ENCODE measurements at places on chromosomes 5 and 9.

- DNase-seq, result no peak
These were observed 52.3 kb downstream of the CAST start for GRCh38 chr5:96714450-96714849.

- DNase-seq, result no peak
These were observed 127.5 kb downstream of the FRMD3 start for GRCh38 chr9:83410701-83411100.

GRCh38 chr5:136560126-136560525 is 194.8 kb upstream of the TRPC7 start:
- DNase-seq, result no peak

DNA sequence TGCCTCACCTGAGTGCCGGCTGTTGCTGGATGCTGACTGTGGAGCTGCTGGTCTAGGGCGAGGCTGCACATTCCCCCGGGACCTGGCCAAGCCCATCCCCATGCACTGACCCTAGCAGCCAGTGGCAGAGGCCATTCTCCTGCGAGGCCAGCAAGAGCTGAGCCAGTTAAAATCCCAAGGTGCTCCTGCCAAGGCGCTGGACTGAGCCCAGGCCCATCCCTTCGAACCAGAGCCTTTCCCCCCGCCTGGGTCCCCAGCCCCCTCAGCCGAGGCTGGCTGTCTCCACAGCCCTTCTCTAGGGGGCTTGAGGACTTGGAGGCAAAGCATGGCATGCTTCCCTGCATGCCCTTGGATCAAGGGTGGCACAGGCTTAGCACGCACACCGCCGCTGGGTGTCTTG is 1.6 kb downstream of the ADAMTSL2 start:
- DNase-seq, result no peak

DNA sequence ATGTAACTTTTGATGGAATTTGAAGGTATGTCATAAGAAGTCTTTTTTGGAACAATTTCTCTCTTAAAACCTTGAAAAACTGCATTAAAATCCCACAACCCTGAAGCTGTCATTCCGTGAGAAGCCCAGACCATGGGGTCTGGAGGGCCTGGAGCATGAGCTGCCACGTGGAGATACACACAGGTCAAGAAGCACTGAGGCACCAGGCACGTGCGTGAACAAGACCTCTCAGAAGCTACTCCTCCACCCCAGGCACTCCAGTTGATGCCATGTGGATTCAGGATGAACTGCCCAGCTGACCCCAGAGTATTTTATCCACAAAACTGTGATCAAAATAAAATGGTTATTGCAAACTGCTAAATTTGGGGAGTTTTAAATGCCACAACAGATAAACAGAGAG is 227.5 kb upstream of the BRINP1 start:
- DNase-seq, result no peak

DNA sequence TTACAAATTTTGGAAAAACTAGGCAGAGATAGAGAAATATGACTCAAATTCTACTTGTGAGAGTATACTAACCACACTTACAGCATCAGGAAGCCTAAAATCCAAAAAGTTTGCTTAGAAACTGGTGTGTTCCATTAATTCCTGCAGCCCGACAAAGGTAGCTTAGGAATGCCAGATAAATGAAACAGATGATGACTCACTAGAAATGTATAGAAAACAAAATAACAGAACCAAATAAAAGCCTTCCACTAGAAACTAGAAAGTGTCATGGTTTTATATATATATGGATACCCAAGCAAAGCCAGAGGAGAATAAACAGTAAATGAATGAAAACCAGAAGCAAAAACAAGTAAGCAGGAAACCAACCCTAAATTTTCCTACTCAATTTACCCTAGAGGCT is 272.2 kb upstream of the PRDM9 start:
- DNase-seq, result no peak

GRCh38 chr5:169881702-169882303 is 98.5 kb downstream of the INSYN2B start:
- DNase-seq, result no peak

GRCh38 chr5:100004969-100005368 is 530.2 kb upstream of the FAM174A start:
- no peak for DNase-seq

GRCh38 chr9:127909839-127910273 is 7.0 kb downstream of the ST6GALNAC4 start:
- no peak for DNase-seq

DNA sequence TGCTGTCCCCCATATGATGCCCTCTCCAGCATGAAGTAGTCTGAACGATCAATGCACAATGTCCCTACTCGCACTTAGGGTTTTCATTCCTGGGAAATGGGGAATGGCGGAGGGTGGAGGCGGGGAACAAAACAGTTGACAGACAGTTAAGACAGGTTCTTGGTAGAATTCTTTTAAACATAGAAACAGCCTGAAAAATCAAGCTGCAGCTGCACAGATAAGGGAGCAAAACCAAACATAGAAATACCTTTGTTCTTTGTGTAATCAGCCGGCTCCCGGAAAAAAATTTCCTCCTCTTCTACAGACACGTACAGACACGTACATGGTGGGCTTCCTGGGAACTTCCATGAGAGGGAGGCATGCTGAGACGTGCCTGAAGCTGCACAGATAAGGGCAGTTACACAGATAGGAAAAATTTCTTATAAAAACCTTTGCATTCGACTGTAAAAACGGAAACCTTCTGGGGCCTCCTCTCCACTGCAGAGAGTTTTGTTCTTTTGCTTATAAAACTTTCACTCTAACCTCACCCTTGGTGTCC is 662.4 kb upstream of the PTPRD start:
- DNase-seq, result no peak

- no peak for DNase-seq
These were observed 750 bp downstream of the TRIM36 start for GRCh38 chr5:115168829-115169486.

- DNase-seq, result no peak
These were observed 86.9 kb downstream of the NUDT12 start for GRCh38 chr5:103475629-103476240.

- no peak for DNase-seq
These were observed 390.8 kb upstream of the PTGER4 start for GRCh38 chr5:40288800-40289485.

GRCh38 chr9:3441197-3441816 is 84.5 kb downstream of the RFX3 start:
- DNase-seq, result peak; percentile 31

DNA sequence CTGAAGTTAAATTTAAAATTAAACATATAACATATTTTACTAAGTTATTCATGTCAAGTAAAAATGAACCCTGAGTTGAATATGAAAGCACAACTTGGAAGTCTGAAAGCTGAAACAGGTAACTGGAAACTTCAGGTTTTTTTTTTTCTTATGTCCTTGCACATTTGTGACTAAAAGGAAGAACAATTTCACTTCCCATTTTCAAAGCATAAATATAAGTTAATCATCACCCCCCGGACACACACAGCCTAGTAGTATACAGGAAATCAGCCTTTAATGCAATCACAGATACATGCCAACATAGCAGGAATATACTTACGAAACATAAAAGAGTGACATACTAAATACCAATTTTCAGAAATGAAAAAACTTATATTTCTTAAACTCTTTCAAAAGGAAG is 225.9 kb downstream of the RFX3 start:
- DNase-seq, result no peak

GRCh38 chr5:124280079-124280478 is 466.4 kb downstream of the ZNF608 start:
- DNase-seq, result no peak

GRCh38 chr5:157506066-157506590 is 46.1 kb downstream of the NIPAL4 start:
- DNase-seq, result no peak

DNA sequence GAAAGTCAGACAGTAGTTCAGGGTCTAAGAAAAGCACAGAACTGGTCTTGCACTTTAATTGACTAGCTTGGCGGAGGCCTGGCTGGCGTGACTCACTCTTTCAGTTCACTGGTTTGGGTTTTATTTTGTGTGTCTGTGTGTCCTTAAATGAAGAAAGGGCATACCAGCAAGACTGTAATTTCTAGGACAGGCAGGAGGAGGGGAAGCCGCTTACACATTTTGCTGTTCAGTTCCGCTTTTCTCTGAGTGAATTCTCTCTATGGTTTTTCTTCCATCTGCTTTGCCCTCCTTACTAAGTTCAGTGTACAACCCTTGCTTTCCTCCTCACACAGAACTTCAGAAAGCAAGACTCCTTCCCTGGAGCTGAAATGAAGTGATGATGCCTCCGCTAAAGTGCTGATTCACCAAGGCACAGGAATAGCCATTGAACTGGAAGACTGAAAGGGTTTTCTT is 150.8 kb downstream of the MEF2C start:
- DNase-seq, result no peak

- DNase-seq, result no peak
These were observed 24.0 kb upstream of the EBF1 start for GRCh38 chr5:159123700-159124099.

- no peak for DNase-seq
These were observed 57.8 kb upstream of the ANXA1 start for GRCh38 chr9:73093740-73094379.

DNA sequence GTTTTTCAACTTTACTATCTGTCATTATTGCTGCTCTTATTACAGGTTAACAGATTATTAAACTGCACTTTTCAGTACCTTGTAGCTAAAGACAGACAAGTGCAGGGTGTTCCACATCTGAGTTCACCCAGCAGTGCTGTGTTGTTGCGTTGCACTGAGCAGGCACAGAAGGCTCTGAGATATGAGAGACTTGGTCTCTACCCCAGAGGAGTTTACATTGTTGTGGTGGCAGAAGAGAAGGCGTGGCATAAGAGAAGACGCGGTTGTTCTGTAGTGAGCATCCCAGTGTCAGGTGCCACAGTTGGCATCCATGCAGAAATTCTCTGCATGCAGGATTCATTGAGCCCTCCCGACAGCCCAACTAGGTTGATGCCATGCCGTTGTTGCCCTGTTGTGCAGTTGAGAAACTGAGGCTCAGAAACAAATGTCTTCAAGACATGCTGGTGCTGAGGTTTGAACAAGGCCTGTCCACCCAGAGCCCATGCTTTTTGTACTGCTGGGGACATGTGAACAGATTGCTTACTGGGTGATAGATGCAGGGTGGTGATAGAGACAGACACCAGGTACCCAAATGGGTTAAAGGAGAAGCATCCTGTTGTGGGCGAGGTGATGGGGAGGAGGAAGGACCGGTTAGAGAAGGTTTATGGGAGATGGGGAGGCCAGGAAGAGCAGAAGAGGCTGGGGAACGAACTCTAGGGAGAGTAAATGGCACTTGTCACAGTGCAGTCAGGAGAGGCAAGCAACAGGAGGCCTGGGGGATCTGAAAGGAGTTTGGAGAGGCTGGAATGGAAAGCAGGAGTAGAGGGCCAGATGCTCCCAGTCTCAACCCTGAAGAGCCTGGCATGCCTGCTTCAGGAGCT is 8.2 kb downstream of the ABL1 start:
- DNase-seq, result no peak

- no peak for DNase-seq
These were observed 34.5 kb upstream of the SAP30L start for GRCh38 chr5:154411338-154411737.

DNA sequence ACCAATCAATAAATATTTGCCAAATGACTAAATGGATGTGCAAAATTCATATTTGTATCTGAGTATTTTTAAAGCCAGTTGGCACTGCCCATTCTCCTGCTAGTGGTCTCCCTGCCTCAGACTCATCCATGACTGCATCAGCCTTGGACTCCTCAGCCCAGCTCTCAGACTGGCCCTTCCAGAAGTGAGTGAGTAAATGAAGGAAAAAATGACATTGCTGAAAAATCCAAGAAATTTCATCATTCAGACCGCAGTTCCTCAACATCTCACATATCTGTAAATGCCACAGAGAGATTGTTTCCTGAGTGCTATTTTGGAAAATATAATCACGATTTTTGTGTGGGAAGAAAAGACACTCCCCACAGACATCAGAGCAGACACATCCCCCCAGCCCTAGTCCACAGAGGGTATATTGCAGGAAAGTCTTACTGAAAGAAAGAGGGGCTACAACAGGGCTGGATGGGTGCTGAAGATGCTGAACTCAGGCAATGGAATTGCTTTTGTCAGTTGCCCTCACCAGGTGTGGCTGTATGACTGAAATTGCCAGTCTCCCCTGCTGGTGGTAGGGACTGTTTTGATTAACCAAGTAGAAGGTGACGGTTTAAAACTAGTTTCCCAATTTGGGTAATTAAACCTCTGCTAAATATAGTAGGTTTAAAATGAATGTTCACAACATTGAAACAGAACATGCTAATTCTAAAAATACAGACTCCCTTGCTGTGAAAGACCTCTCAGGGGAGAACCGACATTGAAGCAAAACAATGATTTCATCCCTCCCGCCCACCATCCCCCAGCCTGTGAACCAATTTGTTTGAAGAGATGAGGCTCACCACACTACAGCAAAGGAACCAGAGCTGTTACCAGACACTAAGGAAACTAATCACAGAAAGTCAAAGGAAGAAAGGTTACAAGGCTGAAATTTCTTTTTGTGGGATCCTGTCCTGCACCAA is 158.8 kb downstream of the DEPDC1B start:
- DNase-seq, result no peak

DNA sequence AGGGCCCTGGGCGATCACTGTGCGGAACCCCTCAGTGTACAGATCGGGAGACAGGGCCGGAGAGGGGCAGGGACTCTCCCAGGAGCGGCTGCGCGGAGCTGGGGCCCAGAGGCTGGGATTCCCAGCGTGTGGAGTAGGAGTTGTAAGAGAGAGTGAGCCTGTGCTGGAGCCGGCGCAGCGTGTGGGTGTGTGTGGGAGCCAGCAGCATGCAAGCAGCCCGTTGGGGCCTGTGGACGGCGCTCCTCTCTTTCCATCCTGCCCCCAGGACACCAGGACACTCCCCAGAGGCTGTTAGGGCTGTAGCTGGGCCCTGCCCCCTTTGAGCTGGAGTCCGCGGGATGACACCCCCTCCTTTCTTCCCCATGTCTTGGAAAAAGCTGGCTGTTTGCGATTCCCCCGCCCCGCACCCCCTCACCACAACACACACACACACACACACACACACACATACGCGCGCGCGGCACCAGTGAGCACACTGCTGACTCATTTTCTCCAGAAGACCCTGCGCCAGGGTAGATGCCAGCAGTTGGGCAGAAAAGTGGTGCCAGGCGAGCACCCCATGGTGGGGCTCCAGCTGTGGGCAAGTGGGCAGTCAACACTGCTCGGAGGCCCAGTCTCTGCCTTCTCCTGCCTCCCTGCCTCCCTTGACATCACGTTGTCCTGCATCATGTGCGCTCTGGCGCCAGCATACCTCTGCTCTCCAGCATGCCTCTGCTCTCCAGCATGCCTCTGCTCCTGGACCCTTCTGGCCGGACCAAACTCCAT is 1.5 kb downstream of the COL27A1 start:
- no peak for DNase-seq

GRCh38 chr9:97761056-97761598 is 64.0 kb upstream of the XPA start:
- DNase-seq, result no peak

- no peak for DNase-seq
These were observed 26.6 kb downstream of the HABP4 start for GRCh38 chr9:96476591-96476990.

DNA sequence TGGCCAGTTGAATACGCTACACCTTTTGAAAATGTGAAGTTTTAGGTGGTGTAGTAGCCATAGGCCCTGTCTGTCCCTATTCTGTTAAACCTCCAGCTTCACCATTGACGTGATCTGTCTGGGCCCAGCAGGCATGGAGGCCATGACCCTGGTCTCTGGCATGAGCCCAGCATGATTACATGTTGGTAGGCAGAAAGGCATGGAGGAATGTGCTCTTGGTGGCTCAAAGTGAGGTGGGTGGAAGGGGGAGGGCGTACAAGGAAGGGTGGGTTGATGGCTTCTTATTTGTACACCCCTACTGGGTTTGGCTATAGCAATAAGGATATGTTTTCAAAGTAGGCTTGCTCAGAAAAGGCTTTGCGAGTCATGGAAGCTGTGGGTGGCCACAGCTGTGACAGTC is 23.7 kb downstream of the RALGPS1 start:
- no peak for DNase-seq

GRCh38 chr5:61464512-61464911 is 132.5 kb downstream of the ZSWIM6 start:
- DNase-seq, result no peak
